Forelimb muscle (tissue), 1 donor: ENCODE measurements at places on chromosomes 3 and 15.

- DNase-seq: no peak
Observed at GRCh38 chr15:57159767-57160166, 216.5 kb upstream of the CGNL1 start.

- no peak for DNase-seq
Observed at GRCh38 chr3:43011638-43012037, 32.5 kb downstream of the GASK1A start.

- DNase-seq: no peak
Observed at GRCh38 chr15:30046430-30046829, 36.3 kb upstream of the GOLGA8J start.

GRCh38 chr3:901953-902778 lies 190.7 kb upstream of the CNTN6 start:
- DNase-seq: no peak

GRCh38 chr3:131730581-131730980 lies 227.8 kb upstream of the MRPL3 start:
- DNase-seq: no peak

- DNase-seq: no peak
Observed at GRCh38 chr3:12970684-12971083, 102.5 kb downstream of the IQSEC1 start.

DNA sequence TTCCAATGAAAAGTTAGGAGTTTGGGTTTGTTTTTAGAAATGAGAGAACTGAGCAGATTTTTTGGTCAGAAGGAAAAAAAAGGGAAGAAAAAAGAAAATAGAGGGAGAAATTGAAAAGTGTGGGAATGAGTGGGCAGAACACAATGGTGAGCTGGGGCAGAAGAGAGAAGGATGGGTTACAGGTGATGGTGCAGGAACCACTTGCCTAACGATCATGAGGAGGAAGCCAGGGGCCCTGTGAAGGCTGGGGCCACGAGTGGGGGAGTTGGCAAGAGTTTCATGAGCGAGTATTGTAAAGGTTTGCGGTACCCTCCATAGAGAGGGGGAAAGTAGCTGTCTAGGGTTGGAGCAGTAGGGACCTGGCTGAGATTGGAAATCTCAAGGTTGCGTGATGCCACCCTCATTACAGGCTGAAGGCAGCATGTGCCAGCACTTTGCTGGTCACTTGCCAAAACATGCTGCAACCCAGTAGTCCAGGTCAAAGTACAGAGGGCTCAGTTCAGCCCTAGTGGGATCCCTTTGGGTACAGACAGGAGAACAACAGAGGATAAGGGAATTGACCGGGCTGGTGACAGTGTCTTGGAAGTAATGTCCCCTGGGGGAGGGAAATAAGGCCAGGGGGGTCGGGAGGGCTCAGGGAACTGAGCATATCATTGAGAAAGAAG lies 6.6 kb downstream of the IVD start:
- DNase-seq: no peak

DNA sequence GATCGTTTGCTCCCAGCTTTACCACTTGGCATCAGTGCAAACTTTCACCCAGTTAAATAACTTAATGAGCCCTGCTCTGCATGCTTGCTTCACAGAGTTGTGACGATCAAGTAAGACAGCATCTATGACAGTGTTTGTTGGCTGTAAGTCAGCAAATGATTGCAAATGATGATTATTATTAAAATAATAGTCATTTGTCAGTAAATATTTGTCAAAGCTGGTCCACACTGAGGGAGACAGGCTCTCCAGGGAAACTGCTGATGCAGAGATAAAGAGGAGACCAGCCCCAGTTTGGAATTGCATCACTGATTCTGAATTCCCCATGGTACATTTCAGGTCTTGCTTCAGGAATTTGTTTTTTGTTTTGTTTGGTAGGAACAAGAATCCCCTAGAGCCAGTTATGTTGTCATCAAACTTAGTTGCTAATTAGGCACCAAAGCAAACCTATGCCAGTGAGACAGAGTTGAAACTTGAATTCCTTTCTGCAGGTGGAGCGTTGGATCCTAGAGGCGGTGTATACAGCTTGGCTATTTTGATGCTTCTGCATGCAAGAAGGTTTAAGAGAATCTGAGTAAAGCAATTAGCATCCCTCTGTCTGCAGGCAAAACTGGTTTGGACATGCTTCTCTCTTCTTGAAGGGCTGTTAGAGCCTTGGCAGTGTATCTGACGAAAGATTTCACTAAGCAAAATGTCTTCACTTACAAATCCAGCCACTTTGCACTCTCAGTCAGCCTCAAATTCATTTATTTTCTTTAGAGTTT lies 338.6 kb upstream of the TPRG1 start:
- DNase-seq: no peak

GRCh38 chr3:69326855-69327300 lies 59.0 kb downstream of the FRMD4B start:
- DNase-seq: no peak

- no peak for DNase-seq
Observed at GRCh38 chr15:76753771-76754170, 151.4 kb downstream of the SCAPER start.

DNA sequence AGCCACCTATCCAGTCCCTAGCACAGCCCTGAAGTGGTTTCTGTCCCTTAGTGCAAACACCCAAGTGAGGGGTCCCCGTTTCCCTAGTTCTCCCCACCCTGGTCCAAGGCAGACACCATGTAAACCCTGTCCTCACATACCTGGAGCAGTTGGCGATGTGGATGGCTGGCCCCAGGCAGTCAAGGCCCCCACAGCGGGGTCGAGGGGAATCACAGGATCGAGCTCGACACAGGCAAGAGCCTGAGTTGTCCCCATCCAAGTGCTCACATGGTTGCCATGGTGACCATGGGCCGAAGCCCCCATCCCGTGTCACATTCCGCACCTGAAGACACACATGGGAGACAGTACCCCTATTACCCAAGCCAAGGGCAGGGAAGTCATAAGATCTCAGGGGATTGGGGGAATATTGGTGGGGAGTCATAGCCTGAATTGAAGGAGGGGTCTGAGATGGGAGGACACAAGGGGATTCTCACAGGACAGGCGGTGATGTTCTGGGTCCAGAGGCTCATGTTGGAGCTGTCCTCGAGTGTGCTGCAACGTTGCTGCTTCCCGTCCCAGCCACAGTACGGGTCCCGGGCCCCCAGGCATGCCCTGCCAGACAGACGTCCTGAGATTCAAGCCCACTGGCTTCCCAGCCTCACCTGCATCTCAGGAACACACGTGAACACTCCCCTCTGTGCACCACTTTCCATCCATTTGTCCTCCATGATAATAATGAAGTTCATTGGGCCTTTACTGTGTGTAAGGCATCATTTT lies 112.1 kb downstream of the SEMA5B start:
- DNase-seq: no peak

- no peak for DNase-seq
Observed at GRCh38 chr15:82730022-82730530, 20.4 kb upstream of the AP3B2 start.

- DNase-seq: no peak
Observed at GRCh38 chr3:24674261-24674660, 179.6 kb upstream of the THRB start.

GRCh38 chr3:150227839-150228238 lies 180.3 kb upstream of the TSC22D2 start:
- no peak for DNase-seq

- no peak for DNase-seq
Observed at GRCh38 chr15:75170711-75171341, 30.9 kb upstream of the C15orf39 start.

- no peak for DNase-seq
Observed at GRCh38 chr3:133162670-133163305, 124.6 kb downstream of the TMEM108 start.

GRCh38 chr3:177321819-177322218 lies 124.5 kb upstream of the TBL1XR1 start:
- no peak for DNase-seq

DNA sequence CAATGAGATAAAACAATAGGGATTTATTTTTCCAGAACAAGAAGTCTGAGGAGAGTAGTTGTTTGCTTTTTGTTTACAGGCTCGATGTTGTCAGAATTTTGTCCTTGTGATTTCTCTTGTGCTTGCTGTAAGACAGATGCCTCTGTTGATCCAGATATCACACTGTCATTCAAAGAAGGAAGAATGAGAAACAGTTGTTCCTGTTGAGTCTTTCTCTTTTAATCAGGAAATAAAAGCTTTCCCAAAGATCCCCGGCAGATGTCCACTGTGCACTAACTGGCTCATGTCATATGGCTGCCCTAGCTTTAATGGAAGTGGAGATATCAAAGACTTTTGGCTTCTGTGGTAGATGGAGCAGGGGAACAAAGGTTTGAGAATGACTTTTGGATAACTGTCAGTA lies 6.8 kb downstream of the SERPINI1 start:
- no peak for DNase-seq

- no peak for DNase-seq
Observed at GRCh38 chr15:69604072-69604411, 151.4 kb downstream of the RPLP1 start.

- no peak for DNase-seq
Observed at GRCh38 chr15:65901336-65901735, 32.0 kb downstream of the RAB11A start.

DNA sequence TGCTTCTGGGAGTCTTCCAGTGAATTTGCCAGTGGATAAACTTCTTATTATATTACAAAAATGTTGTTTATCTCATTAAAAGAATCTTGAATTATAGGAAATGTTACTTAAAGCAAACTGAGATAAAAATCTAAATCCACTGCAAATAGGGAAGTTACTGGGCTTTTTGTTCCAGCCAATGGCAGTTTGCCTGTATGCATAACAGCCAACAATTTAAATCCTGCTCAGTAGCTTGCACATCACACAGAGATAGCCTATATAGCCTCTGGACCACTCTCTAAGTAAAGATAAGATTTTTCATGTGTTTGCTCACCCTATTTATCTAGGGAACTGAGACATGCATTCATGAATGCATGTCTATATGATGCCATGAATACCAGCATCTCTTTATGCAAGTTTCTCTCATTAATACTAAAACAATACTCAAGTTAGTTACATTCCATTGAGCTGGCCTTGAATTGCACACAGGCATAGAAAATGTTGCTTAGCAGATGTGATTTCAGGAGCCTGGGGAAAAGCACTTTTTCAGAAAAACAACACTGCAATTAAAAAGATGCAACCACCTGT lies 92.1 kb upstream of the GPR149 start:
- DNase-seq: no peak

DNA sequence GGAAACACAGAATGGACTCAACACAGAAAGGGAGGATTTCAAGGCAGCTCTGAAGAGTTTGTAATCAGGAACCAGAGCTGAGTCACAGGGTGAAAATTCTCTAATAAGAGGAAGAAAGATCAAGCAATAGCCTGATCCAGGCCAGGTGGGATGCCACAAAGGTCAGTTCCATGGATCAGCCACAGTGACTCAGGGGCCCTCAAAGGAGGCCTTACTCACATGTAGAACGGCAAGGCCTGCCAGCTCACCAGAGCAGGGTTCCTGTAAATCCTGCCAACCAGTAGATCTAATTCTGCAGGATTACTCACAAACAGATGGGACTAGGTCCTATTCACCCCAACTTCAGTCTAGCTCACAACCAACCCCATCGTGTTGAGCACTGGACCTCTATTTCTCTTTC lies 78.3 kb upstream of the PPP2R3A start:
- DNase-seq: no peak

GRCh38 chr3:183161552-183162336 lies 790 bp downstream of the LAMP3 start:
- DNase-seq: no peak

DNA sequence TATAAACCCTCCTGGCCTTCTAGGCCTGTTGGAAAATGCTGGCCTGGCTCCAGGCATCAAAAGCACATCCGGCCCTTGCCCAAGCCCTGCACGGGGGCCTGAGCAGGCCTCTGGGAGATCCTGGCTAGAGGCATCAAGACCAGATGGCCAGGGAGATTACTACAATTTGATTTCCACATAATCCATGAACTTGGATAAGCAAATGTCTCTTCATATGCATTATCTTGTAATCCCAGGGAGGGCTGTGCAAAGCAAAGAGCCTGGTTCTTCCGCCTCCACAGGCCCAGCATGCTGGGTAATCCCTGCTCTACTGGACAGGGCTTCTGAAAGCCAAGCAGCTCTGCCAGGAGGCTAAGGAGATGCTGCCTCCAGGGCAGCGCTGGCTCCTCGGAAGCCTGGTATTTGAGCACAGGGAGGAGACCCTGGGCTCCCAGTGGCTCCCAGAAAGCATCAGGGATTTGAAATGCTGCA lies 18.2 kb downstream of the MRPL46 start:
- DNase-seq: no peak

GRCh38 chr15:42090370-42090769 lies 4.0 kb downstream of the PLA2G4D start:
- no peak for DNase-seq

- DNase-seq: no peak
Observed at GRCh38 chr3:10774825-10775224, 41.2 kb upstream of the SLC6A11 start.

DNA sequence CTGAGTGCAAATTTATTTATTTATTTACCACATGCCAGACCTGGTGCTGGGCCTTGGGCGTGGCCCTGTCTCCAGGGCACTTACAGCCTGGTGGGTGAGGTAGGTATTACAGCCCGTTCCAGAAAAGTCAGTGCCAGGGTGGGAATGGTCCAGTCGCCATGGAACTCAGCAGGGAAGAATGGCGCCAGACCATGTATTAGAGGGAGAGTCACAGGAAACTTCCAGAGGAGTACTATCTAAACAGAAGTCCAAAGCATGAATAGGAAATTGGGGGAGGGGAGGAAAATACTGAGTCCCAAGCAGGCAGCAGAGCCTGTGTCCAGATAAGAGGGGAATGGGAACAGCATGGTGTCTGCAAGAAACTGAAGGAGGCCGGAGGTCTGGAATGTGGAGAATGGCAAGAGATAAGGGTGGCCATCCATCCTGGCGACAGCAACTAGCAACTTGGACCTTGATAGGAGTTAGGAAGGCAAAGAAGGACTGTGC lies 27.0 kb downstream of the SH3BP5 start:
- no peak for DNase-seq

GRCh38 chr3:186976837-186977750 lies 46.8 kb downstream of the ST6GAL1 start:
- no peak for DNase-seq

GRCh38 chr15:50764461-50765194 lies 878 bp downstream of the SPPL2A start:
- peak; percentile 26 for DNase-seq

DNA sequence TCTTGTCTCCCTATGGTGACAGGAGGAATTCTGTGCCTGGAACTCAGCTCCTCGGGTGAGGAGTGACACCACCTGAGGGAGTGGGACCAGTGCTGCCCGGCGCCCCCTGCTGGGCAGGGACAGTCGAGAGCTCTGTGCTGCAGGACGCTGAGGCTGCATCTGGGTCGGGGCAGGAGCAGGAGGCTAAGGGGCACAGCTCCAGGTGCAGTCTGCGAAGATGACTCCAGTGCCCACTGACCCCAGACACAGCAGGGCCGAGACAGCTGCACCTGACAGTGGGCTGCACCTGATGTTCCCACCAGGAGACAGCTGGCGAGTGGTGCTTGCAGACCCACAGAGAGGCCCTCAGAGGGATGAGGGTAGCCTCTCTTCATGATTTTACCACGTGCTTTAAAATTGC lies 152.9 kb downstream of the ATP10A start:
- no peak for DNase-seq

- no peak for DNase-seq
Observed at GRCh38 chr3:13210221-13210975, 137.2 kb upstream of the IQSEC1 start.

GRCh38 chr15:69080295-69081248 lies 66.1 kb downstream of the NOX5 start:
- no peak for DNase-seq
